Bronchial smooth muscle cell (primary cell): ENCODE measurements at places on chromosomes 6 and 20. TPM values are rescaled to one million over a fixed set of nuclear protein-coding genes. Genes with fewer than 3 reads are reported as not detected.

Gene MEP1A
- total RNA-seq, result not detected in 2 replicates

Gene SCRT2
- not detected in 2 replicates for total RNA-seq

Gene MTHFD1L
- 20.1 and 32.0 TPM in 2 replicates for total RNA-seq

Gene TRAPPC3L
- 0.09 and 0.16 TPM in 2 replicates for total RNA-seq

Gene COMMD7
- 9.2 and 22.4 TPM in 2 replicates for total RNA-seq

Gene ZSCAN31
- total RNA-seq, result 38.8 and 53.0 TPM in 2 replicates

Gene FAM83C
- not detected in 2 replicates for total RNA-seq
